ENCODE measurements at places on chromosomes 2 and 18.

GRCh38 chr2:85457877-85458316 is 39.4 kb downstream of the SH2D6 start:
- H3K4me1 ChIP-seq = no peaks in the 10 kb centered on the region
- no peak overlapping the region for H3K27ac ChIP-seq
- no peak overlapping the region for H3K4me3 ChIP-seq
- H3K27me3 ChIP-seq = no peaks in the 10 kb centered on the region
- no peak for DNase-seq
- H3K36me3 ChIP-seq = no peaks in the 10 kb centered on the region

DNA sequence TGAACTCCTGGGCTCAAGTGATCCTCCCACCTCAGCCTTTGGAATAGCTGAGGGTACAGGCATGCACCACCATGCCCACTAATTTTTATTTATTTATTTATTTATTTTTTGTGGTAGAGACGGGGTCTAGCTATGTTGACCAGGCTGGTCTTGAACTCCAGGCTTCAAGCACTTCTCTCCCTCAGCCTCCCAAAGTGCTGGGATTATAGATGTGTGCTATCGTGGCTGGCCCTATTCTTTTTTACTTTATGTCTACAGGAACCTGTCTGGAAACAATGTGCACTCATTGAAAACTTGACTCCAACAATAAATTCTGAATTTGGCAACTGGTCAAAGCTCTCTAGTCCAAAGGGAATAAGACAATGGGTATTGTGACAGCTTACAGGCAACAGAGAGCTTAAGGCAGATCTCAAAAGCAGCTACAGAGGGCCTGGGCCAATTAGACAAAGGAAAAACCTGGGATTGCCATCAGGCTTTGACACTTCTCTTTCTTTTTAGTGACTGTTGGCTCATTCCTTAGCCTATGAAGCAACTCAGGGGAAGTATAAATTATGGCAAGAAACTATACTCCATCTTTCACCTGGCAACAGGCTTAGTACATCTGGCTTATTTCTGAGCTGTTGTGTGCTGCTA is 55.1 kb upstream of the RAPGEF4 start:
- H3K36me3 ChIP-seq = no peaks in the 10 kb centered on the region
- no peaks in the 10 kb centered on the region for H3K4me1 ChIP-seq
- no peak overlapping the region for H3K4me3 ChIP-seq
- DNase-seq = no peak
- no peaks in the 10 kb centered on the region for H3K27me3 ChIP-seq

- no peaks in the 10 kb centered on the region for H3K27me3 ChIP-seq
- no peak overlapping the region for H3K4me3 ChIP-seq
- peaks cover 3% of the 10 kb centered on the region for H3K36me3 ChIP-seq
- no peak for DNase-seq
These were observed 16.1 kb downstream of the PRELID3A start for GRCh38 chr18:12423820-12424219.

GRCh38 chr2:174611006-174611405 is 13.4 kb upstream of the WIPF1 start:
- no peaks in the 10 kb centered on the region for H3K36me3 ChIP-seq
- H3K4me1 ChIP-seq = peaks cover 40% of the 10 kb centered on the region
- no peaks in the 10 kb centered on the region for H3K27me3 ChIP-seq
- H3K4me3 ChIP-seq = no peak overlapping the region
- no peak overlapping the region for H3K27ac ChIP-seq
- DNase-seq = no peak

DNA sequence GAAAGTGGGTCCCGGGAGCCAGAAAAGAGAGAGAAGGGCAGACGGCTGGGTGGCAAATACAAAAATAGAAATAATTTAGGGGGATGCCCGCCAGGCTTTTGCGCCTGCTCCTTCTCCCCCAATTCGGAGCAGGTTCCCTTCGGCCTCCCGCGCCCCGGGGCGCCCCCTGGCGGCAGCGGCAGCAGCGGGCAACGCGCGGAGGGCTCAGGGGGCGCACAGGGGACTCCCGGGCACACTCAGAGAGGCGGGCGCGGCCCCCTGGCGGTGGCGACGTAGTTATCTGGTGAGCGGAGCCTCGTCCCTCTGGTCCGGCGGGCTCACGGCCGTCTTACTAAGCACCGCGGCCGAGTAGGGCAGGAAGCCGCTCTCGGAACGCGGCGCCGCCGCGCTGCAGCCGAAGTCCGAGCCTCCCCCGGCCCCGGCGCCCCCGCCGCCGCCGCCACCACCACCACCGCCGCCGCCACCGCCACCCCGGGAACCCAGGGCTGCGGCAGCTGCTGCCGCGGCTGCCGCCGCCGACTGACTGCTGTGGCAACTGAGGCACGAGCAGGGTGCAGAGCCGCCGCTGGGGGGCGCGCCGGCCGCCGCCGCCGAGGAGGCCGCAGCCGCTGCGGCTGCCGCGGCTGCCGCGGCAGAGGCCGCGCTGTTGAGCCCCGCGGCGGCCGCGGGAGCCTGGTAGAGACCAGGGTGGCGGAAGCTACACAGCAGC is 3.8 kb downstream of the EVX2 start:
- peaks cover 19% of the 10 kb centered on the region for H3K4me1 ChIP-seq
- H3K27me3 ChIP-seq = peaks cover 79% of the 10 kb centered on the region
- DNase-seq = no peak
- no peak overlapping the region for H3K27ac ChIP-seq
- peak overlapping the region; percentile 51 for H3K4me3 ChIP-seq

- no peak overlapping the region for H3K27ac ChIP-seq
- H3K36me3 ChIP-seq = no peaks in the 10 kb centered on the region
- no peaks in the 10 kb centered on the region for H3K4me1 ChIP-seq
- no peak for DNase-seq
These were observed 26.4 kb downstream of the KCNIP3 start for GRCh38 chr2:95323347-95324155.

Data from thoracic aorta (tissue), 2 donors.